T1000 (cell line): ENCODE measurements at places on chromosomes 12 and 14.

GRCh38 chr12:22641353-22642053, 16.5 kb downstream of the ETNK1 start:
- DNase-seq = no peak

- no peak for DNase-seq
These were observed 16.0 kb upstream of the DIP2B start for GRCh38 chr12:50488801-50489200.

GRCh38 chr14:85533861-85534291, 3.9 kb downstream of the FLRT2 start:
- DNase-seq = no peak

DNA sequence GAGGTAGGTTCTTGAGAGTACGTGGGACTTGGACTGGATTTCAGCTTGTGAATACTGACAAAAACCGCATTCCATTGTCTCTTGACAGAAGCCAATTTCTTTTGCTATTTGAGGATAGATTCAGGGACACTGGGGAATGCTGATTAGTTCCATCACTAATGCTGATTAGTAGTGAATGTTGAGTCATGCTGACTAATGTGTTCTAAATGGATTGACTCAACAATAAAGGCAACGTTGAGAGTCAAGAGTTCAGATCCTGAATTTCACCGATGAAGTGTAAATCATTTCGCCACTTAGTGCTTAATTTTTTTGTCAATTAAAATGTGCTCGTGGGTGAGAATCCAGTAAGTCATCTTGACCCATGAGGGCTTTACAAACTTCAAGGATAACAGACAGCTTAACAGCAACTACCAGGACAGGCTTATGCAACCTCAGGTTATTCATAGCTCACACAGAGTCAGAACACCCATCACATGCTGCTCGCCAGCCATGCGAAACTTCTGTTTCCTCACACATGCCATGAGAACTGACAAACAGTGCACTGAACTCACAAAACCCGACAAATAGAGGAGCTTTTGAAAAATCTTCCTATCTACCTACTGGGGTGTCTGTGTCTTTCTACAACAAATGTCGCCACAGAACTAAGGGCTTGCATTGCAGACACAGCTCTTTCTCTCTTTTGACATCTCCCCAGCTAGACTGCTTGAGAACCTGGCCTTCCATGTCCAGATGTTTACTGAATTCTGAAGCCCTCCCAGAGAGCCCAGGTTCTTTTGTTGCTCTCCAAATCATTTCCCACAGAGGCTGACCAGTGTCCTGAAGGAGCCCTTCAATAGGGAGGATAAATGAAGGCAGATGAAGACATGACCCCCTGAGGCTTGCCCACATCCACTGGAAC, 316.4 kb downstream of the ZFP36L1 start:
- DNase-seq = peak; percentile 40

GRCh38 chr12:2259369-2259768, 206.6 kb downstream of the CACNA1C start:
- no peak for DNase-seq

- no peak for DNase-seq
These were observed 90.2 kb upstream of the SYT10 start for GRCh38 chr12:33529810-33530209.

GRCh38 chr14:42323426-42323825, 716.8 kb downstream of the LRFN5 start:
- no peak for DNase-seq

GRCh38 chr12:98587084-98587483, 6.4 kb upstream of the SLC25A3 start:
- no peak for DNase-seq

GRCh38 chr12:121209221-121209620, 708 bp upstream of the P2RX4 start:
- DNase-seq = no peak

DNA sequence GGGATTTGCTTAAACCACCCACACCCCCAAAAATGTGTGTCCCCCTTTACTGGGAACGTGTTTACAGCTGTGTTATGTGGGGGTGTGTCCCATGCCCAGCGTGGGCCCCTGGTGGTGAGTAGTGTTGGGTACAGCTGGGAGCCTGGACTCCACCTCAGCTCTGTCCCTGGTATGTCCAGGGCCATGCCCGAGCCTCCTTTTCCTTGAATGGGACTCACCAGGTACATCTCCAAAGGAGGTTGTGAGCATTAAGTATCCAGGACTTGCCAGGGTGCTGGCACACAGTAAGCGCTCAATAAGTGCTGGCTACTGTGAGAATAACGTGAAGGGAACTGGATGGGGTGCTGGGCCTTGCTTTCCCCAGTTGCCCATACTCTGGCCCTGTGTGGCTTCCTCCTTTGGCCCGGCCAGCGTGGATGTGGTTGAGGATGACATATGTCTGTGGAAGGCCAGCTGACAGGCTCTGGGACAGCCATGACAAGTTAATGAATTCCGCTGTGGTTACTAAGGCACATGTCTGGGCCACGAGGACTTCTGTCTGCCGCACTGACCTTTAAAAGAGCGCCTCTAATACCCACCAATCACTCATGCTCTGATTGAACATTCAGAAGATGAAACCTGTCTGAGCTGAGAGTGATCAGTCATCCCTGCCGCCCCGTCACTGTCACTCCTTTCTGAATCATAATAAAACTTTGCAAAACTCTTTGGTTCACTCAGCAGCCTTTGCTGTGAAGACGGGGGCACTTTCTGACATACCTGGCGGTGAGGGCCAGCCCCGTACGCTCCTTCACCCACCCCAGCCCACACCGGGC, 74.7 kb downstream of the DIO3 start:
- DNase-seq = no peak

- peak; percentile 92 for DNase-seq
These were observed 249.1 kb upstream of the FAR2 start for GRCh38 chr12:28899951-28900350.

DNA sequence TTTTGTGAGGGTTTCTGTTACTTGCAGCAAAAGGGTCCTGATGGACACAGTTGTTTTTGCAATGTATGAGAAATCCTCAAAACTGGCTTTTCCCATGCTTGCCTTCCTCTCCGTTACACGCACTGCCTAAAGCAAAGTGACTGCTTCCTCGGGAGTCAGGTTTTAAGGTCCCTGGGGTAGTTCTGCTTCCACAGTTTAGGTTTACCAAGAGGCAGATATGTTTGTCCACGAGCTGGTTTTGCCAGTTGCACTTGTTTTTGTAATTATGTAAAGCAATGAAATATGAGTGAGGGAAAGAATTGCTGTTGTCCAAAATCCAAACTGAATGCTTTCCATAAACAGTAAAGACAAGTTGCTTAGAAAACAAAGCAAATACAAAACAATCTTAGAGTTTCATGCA, 290.7 kb upstream of the AMIGO2 start:
- DNase-seq = no peak

GRCh38 chr12:95380997-95381786, 92.8 kb upstream of the METAP2 start:
- DNase-seq = no peak

DNA sequence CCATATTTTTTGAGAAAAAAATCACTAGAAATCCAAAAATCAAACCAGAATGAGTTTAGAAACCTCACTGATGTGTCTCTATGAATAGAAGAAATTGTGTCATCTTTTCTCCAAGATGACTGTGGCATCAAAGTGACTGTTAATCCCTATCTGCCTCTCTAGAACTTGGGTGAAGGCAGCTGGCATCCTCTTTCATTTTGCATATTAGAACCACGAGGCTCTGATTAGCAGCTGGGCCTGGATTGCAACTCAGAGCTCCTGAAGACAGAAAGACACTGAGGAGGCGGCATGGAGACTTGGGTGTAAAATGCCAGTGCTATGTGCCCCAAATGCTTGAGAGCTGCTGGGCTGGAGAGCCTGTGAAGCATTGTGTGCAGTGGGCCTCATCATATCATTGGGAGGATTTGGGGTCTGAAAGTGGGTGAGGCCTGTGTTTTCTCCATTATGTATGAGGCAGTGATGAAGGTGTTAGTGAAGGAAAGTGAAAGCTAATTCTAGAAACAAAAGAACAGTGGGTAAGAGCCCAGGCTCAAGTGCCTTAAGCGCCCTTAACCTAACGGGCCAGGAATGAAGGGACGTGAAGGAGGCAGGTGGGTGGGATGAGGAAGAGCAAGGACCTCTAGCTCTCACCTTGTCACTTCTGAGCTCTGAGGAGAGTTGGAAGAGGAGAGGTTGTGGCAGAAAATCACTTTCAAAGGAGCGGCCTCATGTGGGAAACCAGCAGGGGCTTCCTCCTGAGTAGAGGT, 26.2 kb downstream of the NKX2-8 start:
- no peak for DNase-seq

DNA sequence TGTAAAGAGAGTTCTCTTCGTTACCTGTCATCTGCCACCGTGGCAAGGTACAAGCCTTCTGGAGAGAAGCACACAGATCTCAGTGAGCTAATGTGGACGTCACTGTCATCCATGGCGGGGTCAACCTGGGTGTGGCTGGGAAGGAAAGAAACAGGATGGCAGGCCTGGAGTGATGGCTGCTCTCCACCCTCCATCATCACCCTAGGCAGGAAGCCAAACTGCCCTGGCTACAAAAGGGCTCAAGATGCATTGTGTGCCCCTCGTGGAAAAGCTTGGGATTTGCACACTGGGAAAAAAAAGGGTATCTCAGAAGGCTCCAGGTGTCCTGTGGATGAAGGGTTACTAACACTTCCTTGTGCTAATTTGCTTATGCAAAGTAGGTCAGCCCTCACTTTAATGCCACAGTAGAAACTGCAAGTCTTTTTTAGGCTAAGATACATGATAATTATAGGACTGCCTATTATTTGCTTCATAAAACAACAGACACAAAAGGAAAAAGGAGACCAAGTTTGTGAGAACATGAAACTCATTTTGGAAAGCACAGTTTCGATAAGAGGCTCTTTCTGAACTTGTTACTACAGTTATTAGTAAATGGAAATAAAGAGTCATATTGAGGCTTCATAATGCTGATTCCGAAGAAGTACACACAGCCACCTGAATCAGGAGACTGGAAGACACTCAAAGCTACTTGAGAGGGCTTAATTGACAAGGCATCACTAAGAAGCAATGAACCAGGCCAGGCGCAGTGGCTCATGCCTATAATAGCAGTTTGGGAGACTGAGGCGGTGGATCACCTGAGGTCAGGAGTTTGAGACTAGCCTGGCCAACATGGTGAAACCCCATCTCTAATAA, 18.9 kb downstream of the RFC5 start:
- DNase-seq = no peak

GRCh38 chr14:100165376-100165775, 5.9 kb upstream of the DEGS2 start:
- DNase-seq = no peak

DNA sequence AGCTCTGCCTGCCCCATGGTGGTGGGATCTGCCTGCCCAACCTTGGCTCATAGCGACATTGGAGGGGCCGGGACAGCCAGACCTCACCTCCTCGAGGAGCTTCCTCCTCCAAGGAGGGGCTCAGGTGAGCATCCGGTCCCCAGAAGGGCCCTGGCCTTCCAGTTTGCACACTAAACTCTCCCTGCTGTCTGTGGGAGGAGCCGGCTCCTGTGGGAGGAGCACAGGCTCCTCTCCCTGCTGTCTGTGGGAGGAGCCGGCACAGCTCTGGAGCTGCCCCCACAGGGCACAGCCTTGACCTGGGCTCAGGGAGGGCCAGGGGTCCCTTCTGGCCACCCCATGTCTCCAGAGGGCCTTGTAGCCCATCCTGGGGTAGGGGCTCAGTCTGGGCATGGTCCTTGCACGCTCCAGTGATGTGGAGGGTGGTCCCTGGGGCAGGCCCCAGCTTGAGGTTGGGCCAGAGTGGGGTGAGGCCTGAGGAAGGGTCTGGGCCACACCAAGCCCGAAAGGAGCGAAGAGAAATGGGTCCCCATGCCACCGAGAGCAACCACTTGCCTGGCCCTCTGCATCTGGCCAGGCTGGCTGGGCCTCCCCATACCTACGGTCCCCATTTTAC, 147.5 kb upstream of the C14orf180 start:
- no peak for DNase-seq

- no peak for DNase-seq
These were observed 68.6 kb downstream of the ACSS3 start for GRCh38 chr12:81146228-81147225.

- no peak for DNase-seq
These were observed 1808.9 kb upstream of the SEL1L start for GRCh38 chr14:83342590-83342989.

GRCh38 chr14:48725051-48725734, 861.0 kb downstream of the RPS29 start:
- DNase-seq = no peak

- DNase-seq = peak; percentile 46
These were observed 1.2 kb upstream of the SCAF11 start for GRCh38 chr12:45991284-45992249.

GRCh38 chr14:73814153-73814552, 37.5 kb upstream of the PTGR2 start:
- DNase-seq = no peak

- DNase-seq = no peak
These were observed 73.4 kb upstream of the ANO4 start for GRCh38 chr12:100721169-100721568.

- DNase-seq = peak; percentile 100
These were observed 224.3 kb upstream of the DCN start for GRCh38 chr12:91406920-91407341.
